ENCODE measurements at places on chromosomes 13 and 19.

DNA sequence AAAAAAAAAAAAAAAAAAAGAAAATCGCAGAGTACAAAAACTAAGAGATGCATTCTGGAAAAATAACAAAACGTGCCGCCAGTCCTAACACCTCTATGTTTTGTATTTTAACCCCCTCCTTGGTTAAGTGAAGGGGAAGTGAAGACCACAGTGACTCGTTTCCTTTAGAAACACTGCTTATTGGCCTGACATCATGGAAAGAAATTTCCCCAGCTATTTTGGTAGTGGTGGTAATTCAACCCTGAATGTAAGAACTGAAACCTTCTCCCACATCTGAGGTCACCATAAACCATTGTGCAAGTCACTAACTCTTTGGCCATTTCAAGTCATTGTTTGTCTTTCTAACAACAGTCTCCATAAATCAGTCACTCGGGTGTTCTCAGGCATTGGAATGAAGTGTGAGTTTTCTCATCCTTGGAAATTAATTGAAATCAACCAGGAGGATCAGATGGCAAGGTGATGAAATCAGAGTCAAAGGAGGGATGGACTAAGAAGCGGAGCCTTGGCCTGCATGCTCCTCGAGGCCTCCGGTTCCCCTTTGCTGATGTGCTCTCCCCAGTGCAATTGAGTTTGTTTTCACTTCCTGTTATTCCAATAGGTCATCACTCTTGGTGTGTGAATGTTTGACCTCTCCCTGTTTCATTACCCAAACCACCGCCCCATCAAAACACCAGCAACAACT, 443.9 kb downstream of the FGF9 start:
- DNase-seq = no peak

GRCh38 chr13:94351292-94351990, 128.0 kb downstream of the DCT start:
- no peak for DNase-seq

DNA sequence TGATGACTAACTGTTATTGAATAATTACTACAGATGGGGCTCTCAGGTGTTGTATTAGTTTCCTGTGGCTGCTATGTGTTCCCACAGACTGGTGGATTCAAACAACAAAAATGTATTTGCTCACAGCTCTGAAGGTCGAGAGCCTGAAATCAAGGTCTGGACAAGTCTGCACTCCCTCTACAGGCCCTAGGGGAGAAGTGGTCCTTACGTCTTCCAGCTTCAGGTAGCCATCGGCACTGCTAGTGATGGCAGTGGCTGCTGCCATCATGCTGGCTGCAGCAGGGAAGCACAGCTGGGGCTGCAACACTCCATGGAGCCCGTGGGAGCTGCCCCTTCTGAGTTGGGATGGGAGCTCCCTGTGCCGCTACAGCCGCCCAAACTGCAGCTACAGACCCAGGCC, 1.9 kb downstream of the TEX26 start:
- no peak for DNase-seq

DNA sequence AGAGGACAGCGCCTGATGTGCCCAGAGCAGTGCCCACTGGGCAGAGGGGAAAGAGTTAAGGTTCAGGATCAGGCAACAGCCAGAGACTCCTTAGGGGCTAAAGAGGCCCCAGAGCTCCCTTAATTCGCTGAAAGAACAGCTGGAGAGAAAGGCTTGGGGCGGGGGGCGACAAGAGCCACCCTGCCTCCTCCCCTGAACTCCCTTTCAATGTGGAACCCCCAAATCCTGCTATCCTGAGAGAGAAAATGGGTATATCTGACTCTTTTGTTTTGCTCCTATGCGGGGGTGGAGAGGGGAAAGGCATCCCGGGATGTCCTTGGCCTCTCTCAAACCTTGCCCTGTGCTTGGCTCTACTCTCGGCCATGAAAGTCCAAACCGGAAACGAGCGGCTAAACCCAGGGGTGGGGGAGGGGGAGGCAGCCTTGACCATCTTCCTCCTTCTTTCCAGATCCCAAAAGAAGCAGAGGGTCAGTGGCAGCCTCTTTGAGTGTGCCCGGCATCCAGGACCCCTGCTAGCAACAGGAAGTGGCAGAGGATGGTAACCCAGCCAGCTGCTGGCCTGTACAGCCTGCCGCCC, 4.7 kb downstream of the PRKACA start:
- no peak for DNase-seq

GRCh38 chr13:91359111-91359510, 11.6 kb downstream of the MIR17HG start:
- DNase-seq = no peak

DNA sequence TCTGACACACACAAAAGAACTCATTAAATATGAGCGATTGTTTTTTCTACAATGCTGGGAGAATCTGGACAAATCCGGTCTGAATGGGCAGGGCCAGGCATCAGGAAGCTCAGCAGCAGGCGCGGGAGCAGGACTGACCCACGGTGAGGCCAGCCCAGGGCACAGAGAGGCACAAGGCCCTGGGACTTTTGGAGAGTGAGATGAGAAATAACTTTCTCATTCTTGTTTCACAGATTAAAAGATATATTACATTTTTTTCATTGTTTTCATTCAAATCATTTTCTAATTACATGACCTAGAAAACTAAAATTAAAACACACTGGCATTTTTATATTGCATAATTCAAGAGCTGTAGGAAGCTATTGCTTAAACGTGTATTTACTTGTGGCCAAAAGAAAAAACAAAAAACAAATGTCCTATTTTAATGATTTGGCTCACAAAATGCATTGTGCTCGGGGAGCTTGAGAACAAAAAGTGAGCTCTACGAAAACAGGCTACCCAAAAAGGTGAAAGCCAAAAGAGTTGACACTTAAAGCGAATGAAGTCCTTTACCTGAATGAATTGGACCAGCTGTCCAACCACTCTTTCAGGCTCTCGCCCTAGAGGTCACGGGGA, 133.1 kb downstream of the TNFRSF19 start:
- DNase-seq = no peak

DNA sequence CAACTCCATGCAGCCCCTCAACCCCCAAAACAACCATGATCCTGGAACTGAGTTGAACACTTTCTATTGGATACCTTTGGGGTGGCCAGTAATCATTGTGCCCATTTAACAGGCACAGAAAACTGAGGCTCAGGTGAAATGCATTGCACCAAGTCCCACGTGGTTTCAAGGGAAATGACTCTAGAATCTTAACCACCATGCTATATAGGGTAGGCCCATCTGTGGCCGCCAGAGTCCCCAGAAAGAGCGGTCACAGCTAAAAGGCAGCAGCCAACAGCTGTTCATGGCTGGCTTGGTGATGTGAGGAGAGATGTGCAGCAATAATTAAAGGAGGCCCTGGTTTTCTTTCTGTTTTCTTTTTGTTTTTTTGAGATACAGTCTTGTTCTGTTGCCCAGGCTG, 2.6 kb downstream of the CNN1 start:
- no peak for DNase-seq

DNA sequence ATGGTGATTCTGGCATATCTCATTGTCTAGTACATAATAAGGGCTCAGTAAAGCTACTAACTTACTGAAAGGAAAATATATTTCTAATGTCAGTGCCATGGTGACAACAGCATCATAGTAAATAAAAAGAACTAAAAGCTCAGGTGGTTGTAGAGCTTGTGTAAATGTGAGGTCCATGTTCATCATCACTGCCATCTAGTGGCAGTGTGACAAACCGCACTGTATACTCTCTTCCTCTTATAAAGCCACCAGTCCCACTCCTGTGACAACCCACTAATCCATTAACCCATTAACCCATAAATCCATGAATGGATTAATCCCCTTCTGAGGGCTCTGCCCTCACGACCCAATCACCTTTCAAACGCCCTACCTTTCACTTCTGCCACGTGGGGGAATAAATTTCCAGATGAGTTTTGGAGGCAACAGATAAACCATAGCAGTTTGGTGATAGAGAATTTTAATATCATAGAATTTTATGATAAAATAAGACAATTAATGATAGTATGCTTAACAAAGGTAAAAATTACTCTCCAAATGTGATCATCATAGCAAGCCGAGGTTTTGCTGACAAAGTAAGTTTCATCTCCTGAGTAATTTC, 160.4 kb upstream of the SGCG start:
- peak; percentile 38 for DNase-seq

- DNase-seq = peak; percentile 59
These were observed 633 bp downstream of the SHISA7 start for GRCh38 chr19:55442372-55442961.

- DNase-seq = no peak
These were observed 60.2 kb upstream of the TNFRSF19 start for GRCh38 chr13:23509781-23510543.

GRCh38 chr13:39737047-39737446, 81.6 kb downstream of the COG6 start:
- DNase-seq = no peak

DNA sequence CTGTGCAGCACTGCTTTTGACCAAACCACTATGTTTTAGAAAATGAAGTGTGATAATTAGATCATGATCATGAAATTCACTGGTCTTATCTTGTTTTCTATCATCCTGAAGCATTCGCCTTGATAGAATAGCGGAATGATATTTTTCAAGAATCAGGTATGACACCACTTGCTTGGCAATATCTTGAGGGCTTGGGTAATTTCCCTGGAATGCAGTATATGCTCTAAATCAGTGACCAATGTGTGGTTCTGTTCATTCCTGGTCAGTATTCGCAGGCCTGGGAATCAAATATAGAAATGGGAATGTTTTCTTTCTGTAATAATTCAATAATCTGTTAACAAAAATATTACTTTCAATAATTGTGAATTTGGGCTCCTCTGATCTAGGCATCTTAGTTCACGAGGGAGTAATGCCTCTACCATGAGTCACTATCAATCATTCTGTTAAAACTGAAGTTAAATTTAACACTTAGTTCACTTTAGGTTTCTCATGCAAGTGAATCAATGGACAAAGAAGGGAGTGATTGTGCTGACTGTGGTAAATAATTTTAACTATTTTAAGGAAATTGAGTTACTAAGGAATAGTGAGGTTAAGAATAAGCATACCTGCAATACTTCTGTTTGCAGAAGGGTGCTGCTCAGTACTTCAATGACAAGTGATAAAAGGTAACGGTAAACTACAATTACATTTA, 137.9 kb downstream of the PCDH20 start:
- DNase-seq = no peak

DNA sequence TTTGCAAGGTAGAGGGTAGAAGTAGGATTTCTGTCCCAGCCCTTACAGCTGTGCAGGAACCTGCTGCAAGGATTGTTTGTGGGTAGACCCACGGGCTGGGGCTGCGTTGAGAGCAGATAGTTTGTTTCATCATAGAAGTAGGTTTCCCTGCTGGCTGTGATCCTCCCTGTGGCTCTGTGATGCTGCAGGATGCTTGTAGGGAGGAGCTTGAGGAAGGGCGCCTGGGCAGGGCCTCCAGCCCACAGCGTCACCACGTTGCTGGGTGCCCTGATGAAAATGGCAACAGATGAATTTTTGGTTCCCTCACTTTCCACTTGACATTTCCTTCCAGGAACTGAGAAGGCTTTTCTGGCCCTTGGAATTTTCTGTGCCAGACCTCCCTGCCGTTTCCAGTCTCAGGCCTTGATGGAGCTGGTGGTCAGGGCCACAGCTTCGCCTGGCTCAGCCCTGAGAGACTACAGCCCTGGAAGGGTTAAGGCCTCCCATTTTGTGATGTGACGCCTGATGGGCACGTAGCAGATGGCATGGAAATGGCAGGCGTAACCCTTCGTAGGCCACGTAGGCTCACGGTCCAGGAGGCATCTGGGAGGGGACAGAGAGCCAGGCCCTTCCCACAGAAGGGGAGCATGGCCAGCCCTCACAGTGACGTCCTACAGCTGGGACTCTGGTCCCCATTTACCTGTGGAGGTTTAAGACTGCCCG, 42.2 kb downstream of the GATAD2A start:
- no peak for DNase-seq

DNA sequence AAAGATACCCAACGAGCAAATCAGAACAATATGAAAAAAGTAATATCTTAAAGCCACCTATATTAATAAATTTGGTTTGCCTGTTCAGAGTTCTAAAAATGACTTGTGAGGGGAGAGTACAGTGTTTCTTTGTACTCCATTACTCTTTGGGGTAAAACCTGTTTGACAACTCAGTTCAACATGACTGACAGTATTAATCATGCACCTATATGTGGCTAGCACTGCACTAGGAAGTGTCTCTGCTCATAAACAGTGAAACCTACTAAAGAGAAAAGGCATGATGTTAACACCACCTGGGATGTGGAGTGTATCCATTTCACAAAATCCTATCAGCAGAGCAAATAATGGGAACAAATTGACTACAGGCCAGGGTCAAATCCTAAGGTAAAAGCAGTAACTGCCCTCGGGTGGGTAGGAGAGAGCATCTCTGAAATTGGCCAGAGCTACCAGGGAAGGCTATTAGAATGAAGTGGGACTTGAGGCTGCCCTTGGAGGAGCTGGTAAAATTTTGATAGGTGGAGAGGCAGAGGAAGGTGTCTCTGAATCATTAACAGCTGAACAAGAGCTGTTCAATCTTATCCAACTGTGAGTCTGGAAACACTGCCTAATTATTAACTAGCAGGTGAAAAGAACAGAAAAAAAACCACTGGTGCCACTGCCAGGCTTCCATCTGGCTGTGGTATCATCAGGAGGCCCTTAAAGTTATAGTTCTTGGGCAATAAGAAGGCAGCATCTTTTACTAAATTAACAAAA, 365.1 kb downstream of the DNAJC15 start:
- no peak for DNase-seq

- no peak for DNase-seq
These were observed 9.3 kb downstream of the TMEM143 start for GRCh38 chr19:48354332-48354992.

DNA sequence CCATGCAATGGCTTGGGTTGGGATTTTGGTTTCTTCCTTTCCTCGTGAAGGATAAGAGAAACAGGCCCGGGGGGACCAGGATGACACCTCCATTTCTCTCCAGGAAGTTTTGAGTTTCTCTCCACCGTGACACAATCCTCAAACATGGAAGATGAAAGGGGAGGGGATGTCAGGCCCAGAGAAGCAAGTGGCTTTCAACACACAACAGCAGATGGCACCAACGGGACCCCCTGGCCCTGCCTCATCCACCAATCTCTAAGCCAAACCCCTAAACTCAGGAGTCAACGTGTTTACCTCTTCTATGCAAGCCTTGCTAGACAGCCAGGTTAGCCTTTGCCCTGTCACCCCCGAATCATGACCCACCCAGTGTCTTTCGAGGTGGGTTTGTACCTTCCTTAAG, 24.1 kb downstream of the SPC24 start:
- peak; percentile 4 for DNase-seq

DNA sequence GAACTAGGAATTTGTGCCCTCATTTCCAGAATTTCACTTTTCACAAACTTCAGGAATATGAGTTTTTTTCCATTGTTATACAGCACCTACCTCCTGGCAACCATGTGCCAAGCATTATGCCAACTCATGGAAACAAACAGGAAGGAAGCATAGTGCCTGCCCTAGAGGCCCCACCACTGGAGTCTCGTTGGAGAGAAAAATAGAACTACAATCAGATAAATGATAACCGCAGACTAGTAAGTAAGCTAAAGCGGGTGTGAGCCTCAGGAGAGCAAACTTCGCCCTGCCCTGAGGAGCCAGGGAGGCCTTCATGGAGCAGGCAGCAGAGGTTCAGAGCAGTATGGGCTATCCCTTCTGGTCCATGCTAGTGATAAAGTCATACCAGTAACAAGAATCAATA, 75.9 kb downstream of the FRY start:
- no peak for DNase-seq

Data from SK-N-SH (cell line).